ENCODE measurements at places on chromosomes 3 and 15.

DNA sequence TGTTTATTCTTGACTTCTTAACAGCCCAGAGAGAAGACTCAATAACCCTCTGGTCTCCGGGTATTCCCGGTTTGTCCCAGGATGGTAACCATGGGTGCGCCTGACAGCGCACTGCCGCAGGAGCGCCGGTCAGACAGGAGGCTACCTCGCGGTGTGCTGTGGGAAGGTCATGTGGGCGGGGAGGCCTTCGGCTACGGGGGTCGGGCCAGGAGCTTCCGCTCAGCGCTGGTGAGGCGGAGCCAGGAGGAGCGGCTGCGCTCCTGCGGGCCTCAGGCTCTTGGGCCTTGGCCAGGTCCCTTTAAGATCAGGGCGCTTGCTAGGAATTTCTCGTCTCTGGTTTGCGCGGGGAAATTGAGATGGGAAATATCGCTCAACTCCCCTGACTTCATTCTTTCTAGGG, 182.3 kb upstream of the NDN start:
- no peak for DNase-seq

DNA sequence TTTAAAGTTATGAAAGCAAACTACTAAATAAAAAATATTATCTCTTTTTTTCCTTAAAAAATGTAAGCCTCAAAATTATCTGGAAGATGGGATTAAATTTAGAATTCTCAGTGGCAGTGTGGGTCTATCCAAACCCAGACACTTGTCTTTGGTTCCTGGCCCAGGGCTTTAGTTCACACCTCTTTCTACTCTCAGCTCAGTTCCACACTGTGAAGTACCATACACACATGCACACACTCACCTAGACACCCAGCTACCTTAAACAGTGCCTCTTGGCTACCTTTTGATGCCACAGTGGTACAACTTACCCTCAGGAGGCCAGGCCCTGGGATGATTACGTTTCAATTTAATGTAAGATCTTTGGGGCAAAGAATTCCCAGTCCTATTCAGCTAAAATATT, 51.0 kb upstream of the TSC22D2 start:
- DNase-seq: no peak

- DNase-seq: no peak
These were observed 6.6 kb downstream of the PLS1 start for GRCh38 chr3:142602619-142603385.

- no peak for DNase-seq
These were observed 287.3 kb upstream of the TLE3 start for GRCh38 chr15:70385052-70385451.

DNA sequence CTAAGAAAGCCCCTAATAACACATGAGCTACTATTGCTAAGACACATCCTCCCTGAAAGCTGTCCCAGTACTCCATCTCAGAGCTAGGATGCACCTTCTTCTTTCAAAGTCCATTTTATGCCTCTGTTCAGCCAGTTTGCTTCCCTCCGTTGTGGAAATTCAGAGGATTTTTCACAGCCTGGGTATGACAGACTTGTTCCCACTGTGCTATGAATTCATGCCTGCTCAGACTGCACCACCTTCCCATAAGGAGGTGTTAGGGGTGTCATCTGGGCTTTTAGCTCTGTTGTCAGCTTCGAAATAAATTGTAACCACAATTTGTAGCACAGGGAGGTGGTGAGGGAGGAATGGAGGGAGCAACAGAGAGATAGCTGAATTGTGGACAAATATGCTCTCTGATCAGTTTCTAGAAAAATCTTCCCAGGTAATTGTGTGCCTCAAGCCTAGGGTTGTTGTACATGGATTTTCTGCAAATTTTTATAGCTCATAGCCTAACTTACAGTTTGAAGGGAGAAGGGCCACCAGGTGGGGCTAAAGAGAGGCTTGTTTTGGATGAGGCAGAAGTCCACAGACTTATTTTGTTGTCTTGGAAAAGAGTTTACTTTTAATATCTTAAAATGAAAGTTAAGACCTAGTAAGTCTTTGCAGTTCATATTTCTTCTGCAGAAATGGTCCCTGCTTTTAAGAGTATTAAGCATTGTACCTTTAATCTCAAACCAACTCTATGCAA, 462.0 kb downstream of the PDCD6IP start:
- DNase-seq: no peak

- no peak for DNase-seq
These were observed 7.3 kb downstream of the PLSCR4 start for GRCh38 chr3:146243559-146243958.

GRCh38 chr3:188797045-188797444, 374.7 kb upstream of the TPRG1 start:
- DNase-seq: no peak

- DNase-seq: no peak
These were observed 825 bp upstream of the RTP3 start for GRCh38 chr3:46496746-46497555.

DNA sequence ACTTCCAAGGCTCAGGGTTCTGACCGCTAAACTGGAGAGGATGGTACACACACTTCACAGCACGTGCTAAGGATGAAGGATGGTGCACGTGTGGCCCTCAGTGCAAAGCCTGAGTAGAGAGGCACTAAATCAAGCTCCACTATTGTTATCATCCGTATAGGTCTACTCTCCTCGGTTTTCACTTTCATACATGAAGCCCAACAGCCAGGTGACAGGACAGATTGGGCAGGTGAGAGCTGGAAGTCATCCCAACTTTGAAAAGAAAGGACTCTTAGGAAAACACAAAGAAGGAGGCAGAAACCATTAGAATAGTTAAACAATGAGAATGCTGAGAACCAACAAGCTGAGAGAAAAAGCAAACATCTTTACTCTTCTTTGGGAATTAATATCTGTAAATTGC, 21.1 kb downstream of the MAGI1 start:
- peak; percentile 21 for DNase-seq

DNA sequence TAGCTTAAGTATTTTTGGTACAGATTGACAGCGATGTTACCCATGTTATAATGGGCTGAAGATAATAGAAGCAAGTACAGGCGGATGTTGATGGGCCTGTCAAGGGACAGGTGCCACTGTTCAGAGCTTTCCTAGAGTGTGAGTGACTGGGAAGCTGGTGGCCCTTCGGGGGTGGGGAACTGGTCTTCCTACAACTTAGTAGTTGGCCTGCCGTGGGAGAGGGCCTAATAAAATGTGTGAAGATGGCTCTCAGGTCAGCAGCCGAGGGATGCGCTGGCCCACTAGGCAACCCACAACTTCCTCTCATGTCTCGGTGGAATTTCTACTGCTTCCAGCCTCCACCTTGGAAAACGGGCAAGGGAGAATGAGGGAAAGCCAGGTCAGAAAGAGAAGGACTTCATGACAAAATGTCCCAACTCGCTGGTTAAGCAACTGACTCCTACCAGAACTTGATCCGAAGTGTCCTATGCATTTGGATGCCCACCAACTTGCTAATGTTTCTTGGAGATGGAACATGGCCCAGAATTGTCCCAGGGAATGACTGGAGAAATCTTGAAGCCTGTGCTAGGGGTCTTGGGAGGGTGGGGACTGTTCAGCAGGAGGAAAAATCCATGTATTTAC, 1.4 kb downstream of the GYG1 start:
- DNase-seq: no peak

DNA sequence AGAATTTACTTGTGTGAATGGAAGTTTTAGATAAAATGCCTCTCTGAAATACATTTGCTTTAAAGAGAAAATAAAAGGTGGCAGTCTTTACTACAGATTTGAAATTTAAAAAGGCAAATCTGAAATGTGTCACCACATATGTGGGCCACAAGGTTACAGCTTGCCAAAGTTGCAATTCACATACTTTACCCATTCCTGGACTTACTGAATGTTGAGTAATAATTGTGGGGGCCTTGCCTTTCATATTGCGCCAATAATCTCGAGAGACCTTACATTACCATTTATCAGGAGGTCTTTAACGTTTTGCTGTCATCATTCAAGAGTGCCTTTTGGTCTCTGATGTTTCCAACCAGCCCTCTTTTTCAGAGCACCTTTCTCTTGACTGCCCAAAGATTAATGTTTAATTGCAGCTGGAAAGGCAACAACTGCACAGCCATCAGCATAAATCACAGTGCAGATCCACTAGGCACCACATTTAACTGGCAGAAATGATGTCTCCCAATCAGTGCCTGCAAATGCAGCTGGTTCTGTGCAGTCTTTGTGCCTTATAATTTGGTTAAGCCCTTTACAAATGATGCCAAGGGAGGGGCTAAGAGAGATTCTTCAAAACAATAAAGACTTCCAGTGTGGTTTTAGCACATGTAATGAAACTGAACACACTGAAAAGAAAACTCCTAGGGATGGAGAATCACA, 206.8 kb downstream of the MAGI1 start:
- DNase-seq: no peak

GRCh38 chr3:113898892-113899291, 48.9 kb upstream of the ZDHHC23 start:
- DNase-seq: no peak

- DNase-seq: no peak
These were observed 192.3 kb upstream of the RBMS3 start for GRCh38 chr3:29088579-29088978.

DNA sequence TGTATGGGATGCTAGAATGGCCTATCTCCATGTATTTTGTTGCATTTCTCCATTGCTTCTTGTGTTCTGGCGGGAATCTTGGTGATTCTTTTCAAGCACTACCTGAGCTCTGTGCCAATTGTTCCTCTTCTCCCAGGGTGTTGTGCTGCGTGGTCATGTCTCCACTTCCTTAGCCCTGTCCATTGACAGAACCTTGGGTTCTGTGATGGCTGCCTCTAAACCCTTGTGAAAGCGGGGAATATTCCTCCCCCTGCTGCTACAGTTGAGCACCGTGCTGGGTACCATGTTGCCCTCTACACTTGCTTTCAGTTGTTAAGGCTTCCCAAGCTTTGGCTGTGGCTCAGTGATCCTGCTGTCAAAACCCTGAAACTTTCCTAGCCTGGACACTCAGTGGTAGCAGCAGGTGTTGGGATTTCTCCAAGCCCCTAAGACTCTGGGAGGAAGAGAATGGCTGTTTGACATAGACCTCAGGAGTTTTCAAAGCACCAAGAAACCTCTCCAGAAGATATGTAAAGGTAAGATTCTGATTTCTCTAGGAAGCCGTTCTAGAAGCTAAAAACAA, 69.5 kb downstream of the MBNL1 start:
- no peak for DNase-seq

DNA sequence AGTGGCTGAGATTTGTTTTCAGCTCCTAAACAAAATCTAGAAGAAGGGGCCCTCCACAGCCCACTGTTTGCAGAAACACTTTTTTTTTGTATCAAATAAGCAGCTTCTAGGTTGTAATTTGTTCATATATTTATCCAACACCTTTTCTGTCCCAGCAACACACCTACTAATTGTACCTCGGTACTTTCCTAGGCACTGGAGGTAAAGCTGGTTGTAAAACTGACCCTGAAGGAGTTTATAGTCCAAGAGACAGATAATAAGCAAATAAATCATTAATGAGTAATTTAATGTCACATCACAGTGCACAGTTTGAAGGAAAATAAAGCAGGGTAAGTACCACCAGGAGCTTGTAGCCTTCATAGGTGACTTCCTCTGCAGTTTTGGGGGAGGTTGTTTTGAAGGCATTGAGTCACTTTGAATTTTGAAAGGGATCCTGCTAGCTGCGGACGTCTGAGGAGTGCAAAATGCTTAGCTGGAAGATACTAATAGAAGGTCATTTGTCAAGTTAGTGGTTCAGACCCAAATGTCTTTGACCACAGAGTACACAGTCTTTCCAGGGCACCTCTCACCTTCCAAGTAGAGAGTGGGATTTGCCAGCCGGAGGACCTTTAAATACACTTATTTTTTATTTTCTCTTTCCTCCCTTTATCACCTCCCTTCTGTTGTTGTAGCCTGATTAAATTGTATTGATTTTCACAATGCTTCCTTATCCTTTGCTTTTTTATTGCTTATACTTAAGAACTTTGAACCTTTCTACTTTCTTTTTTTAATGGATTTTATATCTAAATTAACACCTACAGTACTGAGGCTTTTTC, 53.8 kb downstream of the CMSS1 start:
- no peak for DNase-seq

DNA sequence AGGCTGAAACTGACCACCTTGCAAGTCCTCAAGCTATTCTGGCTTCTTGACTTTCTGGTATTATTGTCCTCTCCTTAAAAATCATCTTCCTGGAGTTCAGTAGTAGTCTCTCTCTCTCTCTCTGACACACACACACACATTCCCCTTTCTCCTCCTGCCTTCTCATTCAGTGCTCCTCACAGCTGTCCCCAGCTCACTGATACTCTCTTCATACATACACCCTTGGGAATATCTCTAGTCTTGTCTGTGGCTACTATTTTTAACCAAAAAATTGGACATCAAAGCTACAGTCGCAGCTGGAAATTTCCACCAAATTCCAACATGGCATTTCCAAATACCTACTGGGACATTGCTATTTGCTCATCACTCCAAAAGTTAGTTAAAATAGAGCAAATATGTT, 178.9 kb downstream of the ECT2 start:
- DNase-seq: no peak

- no peak for DNase-seq
These were observed 32.3 kb downstream of the B3GNT5 start for GRCh38 chr3:183285318-183285717.

DNA sequence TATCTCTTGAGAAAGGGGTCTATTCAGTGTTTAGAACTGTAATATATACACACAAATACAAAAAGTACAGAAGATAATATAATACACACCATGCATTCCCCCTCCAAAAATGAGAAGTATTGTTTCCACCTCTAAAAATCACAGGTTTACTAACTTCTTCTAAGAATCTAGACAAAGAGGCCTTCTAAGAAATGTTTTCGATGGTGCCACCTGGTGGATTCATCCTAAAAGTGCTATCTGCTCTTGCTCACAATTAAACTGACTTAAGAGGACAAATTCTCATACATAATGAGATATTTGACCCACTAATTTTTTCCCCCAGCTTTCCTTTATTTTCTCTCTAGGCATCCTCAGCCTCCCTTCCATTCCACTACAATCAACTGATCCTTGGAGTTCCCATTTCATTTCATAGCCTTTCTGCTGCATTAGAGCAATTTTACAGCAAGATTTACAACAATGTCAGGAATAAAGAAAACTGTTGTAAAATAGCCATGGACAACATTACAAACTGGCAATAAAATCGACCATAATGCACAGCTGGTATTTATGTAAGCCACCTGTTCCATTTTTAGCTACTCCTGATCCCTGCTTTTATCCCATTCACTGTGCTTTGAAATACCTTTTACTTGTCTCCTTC, 124.6 kb downstream of the ARRDC4 start:
- peak; percentile 8 for DNase-seq

Measured in NCI-H187 (cell line).